NCI-H226 (cell line): ENCODE measurements at places on chromosomes 16 and 17.

DNA sequence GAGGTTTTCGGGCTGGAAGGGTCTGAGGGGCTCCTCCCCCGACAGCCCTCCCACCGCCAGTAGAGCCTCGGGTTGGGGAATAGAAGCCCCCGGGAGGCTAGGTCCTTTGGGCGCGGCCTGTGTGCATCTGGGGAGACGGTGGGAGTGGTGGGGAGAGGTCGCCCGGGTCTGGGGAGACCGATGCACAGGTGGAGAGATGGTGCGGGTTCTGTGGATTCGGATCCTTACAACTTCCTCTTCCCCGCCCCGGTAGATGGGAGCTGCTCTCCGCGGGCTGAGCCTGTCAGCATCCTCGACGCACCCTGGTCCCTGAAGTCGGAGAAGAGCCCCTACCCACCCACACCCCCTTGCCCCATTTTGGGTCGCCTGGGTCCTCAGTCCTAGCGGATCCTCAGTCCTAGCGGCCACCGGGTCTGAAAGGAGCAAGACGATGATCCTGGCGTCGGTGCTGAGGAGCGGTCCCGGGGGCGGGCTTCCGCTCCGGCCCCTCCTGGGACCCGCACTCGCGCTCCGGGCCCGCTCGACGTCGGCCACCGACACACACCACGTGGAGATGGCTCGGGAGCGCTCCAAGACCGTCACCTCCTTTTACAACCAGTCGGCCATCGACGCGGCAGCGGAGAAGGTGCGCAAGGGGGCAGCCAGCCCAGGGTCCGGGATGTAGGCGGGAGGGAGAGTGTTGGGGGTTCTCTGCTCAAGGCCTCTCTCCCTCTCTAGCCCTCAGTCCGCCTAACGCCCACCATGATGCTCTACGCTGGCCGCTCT is 790 bp downstream of the BCKDK start:
- DNase-seq, result no peak

DNA sequence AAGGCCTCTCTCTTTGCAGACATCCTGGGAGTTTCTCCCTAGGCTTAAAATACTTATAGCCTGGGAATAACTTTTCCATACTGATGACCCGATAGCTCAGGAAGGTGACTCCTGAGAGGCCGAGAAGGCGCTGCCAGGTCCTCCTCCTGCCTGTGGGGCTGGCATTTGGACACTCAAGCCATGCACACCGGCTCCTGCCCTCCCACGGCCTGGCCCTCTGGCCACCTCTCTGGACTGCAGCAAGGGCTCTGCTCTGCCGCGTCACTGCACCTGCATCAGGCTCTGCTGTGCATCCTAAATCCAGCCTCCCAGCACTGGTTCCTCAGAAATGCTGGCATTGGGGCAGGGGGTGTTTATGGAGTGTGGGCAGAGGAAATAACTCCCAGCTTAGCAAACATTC is 14.2 kb downstream of the KCNG4 start:
- DNase-seq, result no peak

DNA sequence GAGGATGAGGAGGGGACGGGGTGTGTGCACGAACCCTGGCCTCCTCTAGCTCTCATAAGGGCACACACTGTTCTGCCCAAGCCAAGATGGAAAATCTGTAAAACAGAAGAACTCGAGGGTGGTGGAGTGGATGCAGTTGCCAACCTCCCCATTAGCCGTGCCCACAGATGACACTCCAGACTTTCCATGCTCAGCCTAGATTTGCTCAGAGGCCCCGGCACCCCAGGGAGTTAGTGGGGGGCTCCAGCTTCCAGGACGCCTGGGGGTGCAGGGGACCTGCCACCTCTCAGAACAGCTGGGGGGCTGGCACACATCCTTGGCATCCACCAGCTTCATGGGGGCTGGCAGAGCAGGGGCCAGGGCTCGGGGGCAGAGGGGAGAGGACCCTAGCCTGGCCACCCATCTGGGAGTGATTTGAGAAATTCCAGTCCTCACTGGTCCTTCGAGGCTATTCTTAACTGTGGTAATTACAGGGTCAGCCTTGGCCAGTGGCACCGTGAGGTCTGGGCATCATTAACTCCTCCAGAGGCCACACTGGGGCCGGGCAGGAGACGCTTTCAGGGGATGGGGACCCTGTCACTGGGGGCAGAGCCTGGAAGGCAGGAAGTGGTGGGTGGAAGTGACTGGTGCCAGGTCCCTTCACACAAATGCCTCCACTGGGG is 14.3 kb downstream of the VASN start:
- DNase-seq, result no peak

GRCh38 chr17:81990836-81991683 is 13.6 kb downstream of the ASPSCR1 start:
- DNase-seq, result no peak

- DNase-seq, result no peak
Measured at GRCh38 chr17:64281962-64282752, 19.1 kb upstream of the TEX2 start.
